Right cardiac atrium (tissue), 5 donors: ENCODE measurements at places on chromosomes 12 and 14. TPM values are rescaled to one million over a fixed set of nuclear protein-coding genes. Genes with fewer than 3 reads are reported as not detected.
A peak's percentile ranks its signal among the peaks of the same experiment; 100 is the strongest.

GRCh38 chr14:71321574-71322315 is 414.5 kb downstream of the PCNX1 start:
- DNase-seq, result no peak

CYP27B1 gene
- polyA plus RNA-seq, result 0.18 TPM

DNA sequence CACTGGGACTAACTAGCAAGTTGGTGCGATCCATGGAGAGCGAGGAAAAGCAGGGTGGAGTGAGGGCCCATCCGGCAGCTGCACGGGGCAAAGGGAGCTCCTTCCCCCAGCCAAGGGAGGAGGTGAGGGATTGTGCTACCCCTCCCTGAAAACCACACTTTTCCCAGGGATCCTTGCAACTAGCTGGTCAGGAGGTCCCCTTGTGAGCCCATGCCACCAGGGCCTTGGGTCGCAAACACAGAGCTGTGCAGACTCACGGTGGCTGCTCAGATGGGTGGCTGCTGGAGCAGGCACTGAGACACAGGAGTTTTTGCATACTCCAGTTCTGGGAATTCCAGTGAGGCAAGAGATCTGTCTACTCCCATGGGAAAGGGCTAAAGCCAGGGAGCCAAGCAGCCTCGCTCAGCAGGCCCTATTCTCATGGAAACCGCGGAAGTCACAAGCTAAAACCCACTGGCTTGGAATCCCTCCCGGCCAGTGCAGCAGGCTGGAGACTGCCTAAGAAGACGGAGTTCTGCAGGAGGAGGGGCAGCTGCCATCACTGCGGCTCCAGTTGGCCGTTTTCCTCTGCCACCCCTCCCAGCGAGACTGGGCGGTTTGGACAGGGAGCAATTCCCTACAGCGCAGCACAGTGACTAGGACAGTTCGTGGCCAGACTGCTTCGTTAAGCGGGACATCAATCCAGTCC is 10.9 kb upstream of the ZNF705A start:
- peak; percentile 76 for DNase-seq

DCN gene
- polyA plus RNA-seq, result 764 TPM

SFSWAP gene
- 16.6 TPM for polyA plus RNA-seq

DNA sequence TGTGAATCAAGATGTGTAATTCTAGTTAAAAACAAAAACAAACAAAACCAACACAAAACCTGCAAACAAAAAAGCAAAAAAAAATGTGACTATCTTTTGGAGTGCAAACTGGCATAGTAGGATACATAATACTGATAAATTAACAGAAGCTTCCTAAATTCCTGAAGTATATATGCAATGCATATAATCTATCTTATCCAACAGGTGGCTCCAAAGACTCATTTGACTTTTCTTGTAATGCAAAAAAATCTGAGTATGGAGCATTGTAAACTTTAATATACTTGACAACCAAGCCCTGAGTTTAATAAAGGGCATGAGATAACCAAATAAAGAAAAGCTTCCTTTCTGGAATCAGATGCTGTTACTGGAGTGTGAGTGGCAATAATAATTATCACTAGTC is 1003.6 kb downstream of the FSCB start:
- no peak for DNase-seq

DNA sequence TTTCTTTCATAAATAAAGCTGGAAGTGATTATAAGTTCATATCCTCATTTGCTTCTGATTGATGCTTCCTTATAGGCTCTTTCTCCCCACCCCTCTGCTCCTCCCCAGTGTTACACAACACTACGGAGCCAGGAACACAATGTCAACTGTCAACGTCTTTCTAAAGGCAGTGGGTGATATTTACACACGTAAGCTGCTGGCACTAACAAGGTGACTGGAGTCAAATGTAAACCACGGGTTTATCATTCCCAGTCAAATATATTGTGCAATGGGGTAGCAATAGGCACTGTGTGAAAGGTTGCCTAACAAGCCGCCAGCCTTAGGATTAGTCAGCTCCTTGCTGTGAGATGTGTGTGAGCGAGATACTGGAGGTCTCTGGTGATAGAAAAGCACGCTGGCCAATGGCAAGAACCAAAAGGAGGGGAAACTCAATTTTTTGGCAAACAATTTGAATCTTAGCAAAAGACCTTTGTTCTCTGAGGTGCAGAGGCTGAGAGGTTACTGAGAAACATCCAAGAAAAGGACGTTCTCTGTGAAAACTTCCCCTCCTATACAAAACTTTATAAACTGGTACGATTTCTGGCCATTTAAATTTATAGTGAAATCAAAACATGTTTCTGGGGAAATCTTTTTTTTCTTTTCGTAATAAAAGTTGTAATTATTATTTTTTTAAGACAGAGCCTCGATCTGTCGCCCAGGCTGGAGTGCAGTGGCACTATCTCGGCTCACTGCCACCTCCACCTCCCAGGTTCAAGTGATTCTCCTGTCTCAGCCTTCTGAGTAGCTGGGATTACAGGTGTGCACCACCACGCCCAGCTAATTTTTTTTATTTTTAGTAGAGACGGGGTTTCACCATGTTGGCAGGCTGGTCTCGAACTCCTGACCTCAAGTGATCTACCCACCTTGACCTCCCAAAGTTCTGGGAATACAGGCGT is 22.3 kb upstream of the HECTD1 start:
- peak; percentile 82 for DNase-seq

GRCh38 chr12:14836336-14837210 is 6.8 kb downstream of the ART4 start:
- no peak for DNase-seq

DNA sequence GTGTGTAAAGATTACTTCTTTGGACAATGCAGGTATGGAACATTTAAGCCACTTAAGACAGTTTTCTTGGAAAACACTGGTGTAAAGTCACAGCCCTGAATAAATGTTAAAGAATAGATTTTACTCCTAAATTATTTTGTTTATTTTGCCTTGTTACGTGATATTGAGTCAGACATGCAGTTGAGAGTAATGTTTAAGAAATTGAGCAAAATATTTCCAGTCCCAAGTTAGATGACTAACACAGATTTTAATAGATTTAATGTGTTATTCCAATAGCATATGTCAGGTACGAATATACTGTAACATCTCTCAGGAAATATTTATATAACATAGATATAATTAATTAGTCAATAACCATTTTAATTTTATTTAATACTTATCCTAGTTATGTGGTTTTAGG is 1361.7 kb downstream of the FSCB start:
- DNase-seq, result no peak

DNA sequence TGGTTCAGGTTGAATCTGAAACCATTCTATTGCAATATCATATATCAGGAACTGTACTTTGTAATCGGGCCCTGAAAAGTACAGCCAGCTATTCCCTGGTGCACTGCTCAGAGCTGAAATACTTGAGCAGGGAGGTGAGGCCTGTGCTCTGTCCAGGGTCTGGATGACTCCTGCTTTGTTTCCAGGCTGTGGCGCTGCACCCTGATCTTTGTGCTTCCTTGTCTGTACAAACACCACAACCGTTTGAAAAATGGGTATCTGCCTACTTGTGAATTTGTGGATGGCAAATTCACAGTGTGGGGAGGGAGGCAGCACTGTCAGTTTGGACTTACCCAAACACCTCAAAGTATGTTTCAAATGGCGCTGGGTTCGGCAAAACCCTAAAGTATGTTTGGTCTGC is 155.4 kb upstream of the FAR2 start:
- no peak for DNase-seq

- DNase-seq, result no peak
These were observed 23.2 kb downstream of the AMDHD1 start for GRCh38 chr12:95966287-95966870.

TAS2R9 gene
- not detected for polyA plus RNA-seq

MYO1H gene
- polyA plus RNA-seq, result 0.09 TPM

TAS2R31 gene
- 0.54 TPM for polyA plus RNA-seq

KIF5A gene
- 0.20 TPM for polyA plus RNA-seq

DNA sequence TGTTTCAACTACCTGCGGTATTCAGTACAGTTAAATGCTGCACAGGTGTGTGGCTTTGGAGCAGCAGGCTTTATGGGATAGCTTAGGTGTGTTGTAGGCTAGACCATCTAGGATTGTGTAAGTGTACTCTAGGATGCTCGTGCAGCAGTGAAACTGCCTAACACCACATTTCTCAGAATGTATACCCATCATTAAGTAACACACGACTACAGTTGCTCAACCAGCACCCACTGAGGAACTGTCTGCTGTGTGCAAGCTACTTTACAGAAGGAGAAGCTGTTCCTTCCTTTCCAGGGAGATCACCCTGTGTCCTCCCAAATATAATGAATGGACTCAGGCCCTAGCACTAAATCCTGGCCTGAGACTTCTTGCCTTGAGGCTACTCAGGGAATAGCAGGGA is 94.8 kb downstream of the SLC24A4 start:
- DNase-seq, result no peak

DNA sequence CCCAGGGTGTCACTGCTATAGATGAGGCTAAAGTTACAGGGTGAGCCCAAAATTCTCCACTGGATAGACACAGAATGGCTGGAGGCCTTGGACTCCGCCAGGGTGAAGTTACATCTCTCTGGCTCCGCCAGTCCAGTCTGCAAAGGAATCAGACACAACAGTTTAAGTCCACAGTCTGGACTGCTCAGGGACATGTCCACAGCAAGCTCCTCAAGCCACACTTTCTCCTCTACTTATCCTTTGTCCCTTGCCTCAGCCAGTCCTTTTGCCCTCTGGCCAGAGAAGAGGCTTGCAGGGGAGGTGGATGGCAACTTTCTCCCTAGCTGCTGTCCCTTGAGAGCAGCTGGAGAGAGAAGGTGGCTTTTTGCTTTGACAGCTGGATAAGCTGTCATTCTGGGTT is 28.0 kb downstream of the PTPRB start:
- no peak for DNase-seq

A2M gene
- polyA plus RNA-seq, result 165 TPM

TSPAN8 gene
- 5.5 TPM for polyA plus RNA-seq

- DNase-seq, result peak; percentile 80
These were observed 135.3 kb downstream of the NTF3 start for GRCh38 chr12:5567016-5567725.

DNA sequence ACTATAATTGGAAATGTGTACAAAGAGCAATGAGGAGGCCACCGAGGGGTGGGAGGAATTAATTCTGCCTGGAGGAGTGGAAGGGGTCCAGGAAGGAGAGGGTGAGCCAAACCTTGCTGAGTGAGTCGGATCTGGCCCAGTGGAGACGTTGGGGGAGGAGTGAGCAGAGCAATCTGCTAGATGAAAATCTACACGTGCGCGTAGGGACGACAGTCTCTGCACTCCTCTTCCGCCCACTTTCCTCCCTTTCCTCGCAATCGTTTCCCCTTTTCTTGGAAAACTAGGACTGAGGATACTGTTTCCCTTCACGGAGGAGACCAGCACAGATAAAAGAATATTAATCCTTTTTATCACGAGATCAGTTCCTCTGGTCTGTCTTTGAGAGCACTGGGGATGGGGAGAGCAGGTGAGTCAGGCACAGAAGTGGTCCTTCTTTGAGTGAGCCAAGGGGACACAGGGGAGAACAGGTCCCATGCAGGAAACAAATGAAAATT is 2.9 kb upstream of the NAB2 start:
- DNase-seq, result peak; percentile 75

- no peak for DNase-seq
These were observed 11.8 kb upstream of the KSR2 start for GRCh38 chr12:117980616-117981015.

- no peak for DNase-seq
These were observed 9.5 kb downstream of the TBX3 start for GRCh38 chr12:114674251-114675047.

OR11H6 gene
- not detected for polyA plus RNA-seq

FAM234B gene
- polyA plus RNA-seq, result 1.1 TPM

DNA sequence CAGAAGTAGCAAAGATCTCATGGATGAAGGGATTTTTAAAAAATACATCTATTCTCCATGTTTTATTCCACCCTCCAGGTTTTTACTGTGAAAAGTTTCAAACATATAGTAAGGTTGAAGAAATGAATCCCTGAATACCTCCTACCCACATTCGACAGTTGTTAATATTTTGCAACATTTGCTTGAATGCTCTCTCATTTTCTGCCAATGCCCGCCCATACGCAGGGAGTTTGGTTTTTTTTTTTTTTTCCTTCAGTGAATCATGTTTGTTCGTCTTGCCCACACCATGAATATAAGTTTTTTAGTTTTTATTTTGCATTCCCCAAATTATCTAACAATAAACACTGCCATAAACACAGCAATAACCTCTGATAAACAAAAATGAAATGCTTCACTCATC is 82.9 kb downstream of the MAP1LC3B2 start:
- DNase-seq, result no peak

- DNase-seq, result no peak
These were observed 51.1 kb downstream of the SLC25A47 start for GRCh38 chr14:100374270-100374669.

DNA sequence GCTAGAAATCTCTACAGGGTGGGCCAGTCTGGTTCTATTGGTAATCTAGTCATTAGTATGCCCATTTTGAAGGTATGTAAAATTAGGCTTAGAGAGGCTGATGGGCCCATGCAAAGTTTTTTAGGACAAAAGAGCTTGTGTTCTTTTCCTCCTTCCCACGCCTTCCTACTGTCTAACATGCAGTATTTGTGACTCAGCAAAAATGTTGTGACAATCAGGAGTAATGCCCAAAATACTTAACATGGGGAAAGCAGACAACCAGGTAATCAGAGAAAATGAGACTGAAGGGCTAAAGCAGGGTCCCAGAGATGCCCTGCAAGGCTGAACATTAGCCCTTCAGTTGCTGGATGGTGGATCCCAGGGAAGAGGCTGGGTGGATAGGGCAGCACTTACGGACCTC is 437.9 kb downstream of the BCL11B start:
- DNase-seq, result no peak

GRCh38 chr12:113844495-113845210 is 121.5 kb downstream of the RBM19 start:
- peak; percentile 61 for DNase-seq

DNA sequence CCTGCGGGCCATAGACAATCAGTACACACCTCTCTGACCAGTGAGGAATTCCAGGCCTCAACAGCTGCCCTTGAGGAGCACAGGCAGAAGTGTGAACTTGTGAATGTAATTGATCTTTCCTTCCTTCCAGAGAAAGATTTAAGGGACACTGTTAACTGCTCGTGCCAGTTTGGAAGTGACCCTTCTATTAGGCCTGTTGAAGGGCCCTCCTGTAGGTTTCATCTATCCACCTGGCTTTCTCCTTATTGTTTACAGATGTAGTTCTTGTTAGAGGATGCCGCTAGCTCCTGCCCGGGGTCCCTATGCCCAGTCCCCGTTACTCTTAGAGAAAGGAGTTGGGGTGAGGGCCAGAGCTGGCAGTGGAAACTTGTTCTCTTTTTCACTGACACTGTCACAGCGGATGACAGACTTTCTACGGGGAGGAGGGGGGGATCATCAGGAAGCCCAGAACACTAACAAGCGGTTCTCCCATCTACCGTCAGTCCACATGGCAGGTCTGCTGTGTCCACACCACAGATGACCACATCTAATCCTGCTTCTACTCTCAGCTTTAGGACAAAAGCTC is 42.6 kb downstream of the SH2B3 start:
- no peak for DNase-seq

GRCh38 chr14:72745991-72746980 is 147.6 kb downstream of the DPF3 start:
- no peak for DNase-seq

GRCh38 chr12:87814625-87815024 is 214.6 kb downstream of the C12orf50 start:
- no peak for DNase-seq
